ENCODE measurements at places on chromosomes 5 and 9.

DNA sequence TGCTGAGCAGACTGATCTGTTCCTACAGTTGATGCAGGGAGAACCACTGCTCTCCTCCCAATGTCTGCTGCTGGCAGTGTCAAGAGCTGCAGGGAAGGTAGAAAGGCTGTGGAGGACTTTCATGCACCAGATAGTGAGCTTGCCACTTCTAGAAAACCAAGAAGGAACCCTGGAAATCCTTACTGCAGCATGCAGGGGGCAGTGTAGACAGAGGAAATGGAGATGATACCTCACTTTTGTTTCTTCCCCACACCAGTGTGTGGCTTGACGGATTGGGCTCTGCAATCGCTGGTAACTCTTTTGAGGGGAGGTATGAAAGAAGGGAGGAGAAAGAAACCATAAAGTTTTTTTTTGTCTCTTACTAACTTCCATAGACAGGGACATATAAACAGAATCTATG lies 480.7 kb downstream of the DMAC1 start:
- no peak for DNase-seq

- no peak for DNase-seq
Measured at GRCh38 chr9:130751631-130752355, 58.2 kb downstream of the EXOSC2 start.

DNA sequence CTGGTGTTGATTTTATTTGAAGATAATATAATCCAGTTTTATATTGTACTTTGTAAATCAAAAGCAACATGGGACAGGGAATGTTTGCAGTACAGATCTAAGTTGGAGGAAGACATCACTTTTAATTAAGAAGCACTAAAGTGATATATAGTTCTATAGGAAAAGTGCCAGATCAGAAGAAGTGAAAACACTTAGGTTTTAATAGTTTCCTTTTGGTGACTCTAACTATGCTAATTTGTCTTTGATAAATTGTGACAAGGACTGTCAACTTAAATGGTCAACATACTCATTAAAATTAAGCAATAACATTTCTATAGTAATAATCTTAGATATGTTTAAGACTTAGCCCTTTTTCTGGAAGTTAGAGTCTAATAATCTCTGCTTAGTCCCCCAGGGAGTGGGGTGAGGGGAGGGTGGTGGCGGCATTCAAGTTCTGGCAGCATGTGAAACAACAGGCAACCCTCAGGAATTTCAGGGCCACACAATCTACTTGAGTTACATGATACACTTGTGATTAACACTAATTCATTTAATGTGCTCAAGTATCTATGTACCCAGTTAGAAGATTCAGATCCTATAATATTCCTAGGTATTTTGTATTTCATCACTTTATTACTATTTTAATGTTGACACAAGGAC lies 1026.5 kb downstream of the NR2F1-AS1 start:
- DNase-seq: no peak

DNA sequence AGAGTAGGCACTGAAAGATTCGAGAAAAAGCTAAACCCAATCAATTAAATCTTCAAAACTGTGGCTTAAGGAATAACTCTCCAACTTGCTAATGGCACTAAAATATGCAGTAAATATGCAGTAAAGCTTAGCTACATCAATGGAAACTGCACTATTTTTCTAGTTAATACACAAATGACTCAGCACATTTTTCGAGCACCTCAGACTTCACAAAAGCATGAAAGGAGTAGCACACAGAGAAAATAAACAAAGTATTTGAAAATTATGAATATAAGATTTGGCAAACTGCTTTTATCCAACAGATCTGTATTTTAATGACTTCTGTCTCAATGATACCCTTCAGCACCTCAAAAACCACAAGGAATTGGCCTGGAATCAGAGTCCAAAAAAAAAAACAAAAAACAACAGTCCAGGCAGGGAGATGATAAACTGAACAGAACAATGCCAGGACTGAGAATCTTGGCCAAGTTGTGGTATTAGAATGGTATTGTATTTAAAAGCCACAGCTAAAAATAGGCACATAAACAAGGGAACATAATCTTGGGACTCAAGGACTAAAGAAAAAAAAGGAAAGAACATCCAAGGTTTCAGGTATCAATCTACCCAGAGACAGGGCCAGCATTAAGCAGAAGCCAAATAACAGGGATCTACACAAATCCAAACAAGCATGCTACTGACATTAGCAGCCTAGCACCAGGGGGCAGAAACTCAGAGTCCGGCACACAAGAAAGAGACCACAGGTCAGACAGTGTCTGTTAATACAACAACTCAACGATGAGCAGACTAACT lies 21.4 kb downstream of the TMEM245 start:
- peak; percentile 65 for DNase-seq

- no peak for DNase-seq
Measured at GRCh38 chr9:121748727-121749423, 97.4 kb downstream of the DAB2IP start.

DNA sequence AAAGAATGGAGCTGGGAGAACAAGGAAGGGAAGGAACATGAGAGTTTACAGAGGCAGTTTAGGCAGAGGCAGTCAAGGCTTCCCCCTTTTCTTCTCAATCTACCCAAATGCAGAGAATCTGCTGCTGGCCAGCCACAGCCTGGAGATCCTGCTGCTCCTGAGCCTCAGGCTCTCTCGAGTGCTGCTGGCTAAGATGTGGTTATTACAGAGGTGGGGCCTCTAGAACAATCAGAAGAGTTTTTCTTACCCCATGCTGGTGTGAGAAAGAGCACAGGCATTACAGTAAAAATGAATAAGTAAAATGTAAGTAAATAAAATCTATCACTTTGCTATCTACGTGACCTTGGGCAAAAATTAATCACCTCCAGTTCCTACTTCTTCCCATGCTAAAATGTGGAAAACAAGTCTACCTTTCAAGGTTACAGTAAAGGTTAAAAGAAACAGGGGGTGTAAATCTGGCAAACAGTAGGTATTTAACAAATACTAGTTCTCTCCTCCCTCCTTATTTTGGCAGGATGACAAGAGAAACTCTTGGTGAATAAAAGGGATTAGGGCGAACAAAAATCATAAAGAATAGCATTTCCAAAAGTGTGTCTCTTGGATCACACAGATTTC lies 31.1 kb downstream of the FBXW11 start:
- DNase-seq: no peak

DNA sequence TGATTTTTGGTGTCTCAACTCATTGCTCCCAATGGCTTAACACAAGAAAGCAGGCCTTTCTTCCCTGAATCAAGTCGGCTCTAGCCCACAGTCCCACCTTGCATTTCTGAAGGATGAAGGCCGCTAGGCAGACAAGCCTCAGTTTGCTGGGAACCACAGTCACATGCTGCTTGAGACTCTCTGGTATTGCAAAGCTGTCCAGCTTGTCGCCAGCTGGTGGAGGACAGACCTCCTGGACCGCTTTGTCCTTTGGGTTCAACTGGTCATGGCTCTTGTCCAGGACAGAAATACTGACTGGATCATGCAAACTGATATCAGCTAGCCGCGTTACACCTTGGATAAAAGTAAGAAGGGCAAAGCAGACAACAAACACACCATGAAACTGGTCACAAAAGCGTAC lies 23.1 kb downstream of the DDX31 start:
- DNase-seq: no peak

DNA sequence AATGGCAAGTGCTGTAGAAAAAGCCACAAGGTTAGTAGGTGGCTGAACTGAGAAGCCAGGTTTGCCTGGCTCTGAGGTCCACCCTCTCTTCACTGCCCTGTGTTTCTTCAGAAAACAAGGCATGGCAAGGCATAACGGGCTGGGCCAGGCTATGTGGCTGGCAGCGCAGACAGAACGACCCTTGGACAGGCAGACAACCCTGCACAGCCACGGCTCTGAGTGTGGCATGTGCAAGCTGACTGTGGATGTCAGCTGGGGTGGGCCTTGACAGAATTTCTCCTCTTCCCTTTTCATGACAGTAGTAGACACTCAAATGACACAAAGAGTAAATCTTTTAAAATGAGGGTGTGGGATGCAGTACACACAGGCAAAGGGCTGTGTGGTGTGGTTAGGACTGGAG lies 81.7 kb downstream of the MACROH2A1 start:
- DNase-seq: no peak

DNA sequence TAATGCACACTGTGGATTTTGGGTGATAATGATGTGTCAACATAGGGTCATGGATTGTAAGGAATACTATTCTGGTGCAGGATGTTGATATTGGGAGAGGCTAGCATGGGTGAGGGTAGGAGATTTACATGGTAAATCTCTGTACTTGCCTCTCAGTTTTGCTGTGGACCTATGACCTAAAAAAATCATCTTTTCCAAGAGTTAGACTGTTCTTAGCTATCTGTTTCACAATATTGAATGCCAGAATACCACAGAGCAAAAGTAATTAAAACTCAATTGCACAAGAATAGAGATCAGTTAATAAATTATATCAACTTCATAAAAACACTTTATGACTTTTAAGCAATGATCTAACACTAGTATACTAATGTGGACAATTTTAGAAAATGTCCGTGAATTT lies 651.6 kb downstream of the HTR1A start:
- no peak for DNase-seq

- DNase-seq: no peak
Measured at GRCh38 chr9:74942801-74943200, 9.9 kb downstream of the C9orf40 start.

DNA sequence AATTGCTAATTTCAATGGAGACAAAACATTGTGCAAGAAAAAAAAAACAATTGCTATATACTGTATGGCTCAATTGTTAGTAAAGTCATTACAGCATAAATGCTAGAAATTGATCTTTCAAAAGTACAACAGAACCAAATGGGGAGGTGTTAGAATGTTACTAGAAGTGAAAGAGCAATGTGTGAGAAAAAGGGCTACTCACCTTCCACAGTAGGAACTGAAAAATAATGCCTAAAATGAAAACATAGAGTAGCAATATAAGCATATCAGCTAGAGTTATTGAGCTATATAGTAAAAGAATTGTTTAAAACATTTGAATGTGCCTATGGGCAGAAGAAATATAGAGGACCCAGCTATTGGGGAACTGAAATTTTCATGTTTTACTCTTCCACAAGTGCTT lies 10.9 kb upstream of the RXFP3 start:
- DNase-seq: no peak
